ENCODE measurements at places on chromosomes 11 and 22. TPM values are rescaled to one million over a fixed set of nuclear protein-coding genes. Genes with fewer than 3 reads are reported as not detected.

GRCh38 chr11:57777969-57778317 is 16.3 kb downstream of the CTNND1 start:
- no peaks in the 10 kb centered on the region for H3K27me3 ChIP-seq
- DNase-seq: no peak
- H3K4me1 ChIP-seq: peaks cover 86% of the 10 kb centered on the region

DNA sequence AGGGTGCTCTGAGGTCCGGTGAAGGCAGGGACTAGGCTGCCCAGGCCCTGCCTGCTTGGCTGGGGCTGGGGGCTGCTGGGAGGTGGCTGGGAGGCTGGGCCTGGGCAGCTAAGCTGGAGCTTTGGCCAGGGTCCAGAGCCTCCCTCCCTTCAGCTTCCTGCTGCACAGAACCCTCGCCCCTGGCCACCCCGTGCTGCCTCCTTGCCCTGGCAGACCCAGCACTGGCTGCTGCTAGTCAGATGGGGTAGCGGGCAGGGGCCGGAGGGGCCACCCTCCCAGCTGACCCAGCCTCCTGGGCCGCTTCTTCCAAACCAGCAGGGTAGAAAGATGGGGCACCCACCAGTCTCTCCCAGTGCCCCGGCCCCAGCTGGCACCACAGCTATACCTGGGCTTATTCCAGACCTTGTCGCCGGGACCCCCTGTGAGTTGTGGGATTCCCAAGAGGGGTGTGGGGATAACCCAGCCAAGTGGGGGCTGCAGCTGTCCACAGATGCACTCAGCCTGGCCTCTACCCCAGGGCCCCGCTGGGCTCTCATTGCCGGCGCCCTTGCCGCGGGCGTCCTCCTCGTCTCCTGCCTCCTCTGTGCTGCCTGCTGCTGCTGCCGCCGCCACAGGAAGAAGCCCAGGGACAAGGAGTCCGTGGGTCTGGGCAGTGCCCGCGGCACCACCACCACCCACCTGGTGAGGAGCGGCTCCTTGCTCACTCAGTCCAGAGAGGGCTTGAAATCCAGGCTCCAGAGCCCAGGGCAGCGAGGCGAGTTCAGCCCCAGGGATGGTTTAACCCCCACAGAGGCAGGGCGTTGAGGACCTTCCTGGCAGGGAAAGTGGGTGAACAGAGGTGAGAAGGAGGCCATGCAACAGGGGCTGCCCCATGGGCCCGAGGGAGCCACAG is at the start of gene SYT8:
TSS of gene SYT8 (plus strand) at position 212 of the 892 bp plus-strand sequence. CDS start at position 328, 116 bp downstream.
- peaks cover 37% of the 10 kb centered on the region for H3K4me1 ChIP-seq
- no peaks in the 10 kb centered on the region for H3K27me3 ChIP-seq
- DNase-seq: no peak
- no peak within 1 kb of the TSS for H3K27ac ChIP-seq
- H3K36me3 ChIP-seq: no peaks in the 10 kb centered on the region

The TTC36 gene
- 0.27 TPM for total RNA-seq

The IRF7 gene
- 11.4 TPM for total RNA-seq

- peaks cover 9% of the 10 kb centered on the region for H3K27me3 ChIP-seq
- H3K27ac ChIP-seq: no peak overlapping the region
- H3K36me3 ChIP-seq: peaks cover 1% of the 10 kb centered on the region
- peaks cover 17% of the 10 kb centered on the region for H3K4me1 ChIP-seq
- no peak for DNase-seq
Measured at GRCh38 chr11:67416416-67417335, 1.2 kb downstream of the CARNS1 start.

DNA sequence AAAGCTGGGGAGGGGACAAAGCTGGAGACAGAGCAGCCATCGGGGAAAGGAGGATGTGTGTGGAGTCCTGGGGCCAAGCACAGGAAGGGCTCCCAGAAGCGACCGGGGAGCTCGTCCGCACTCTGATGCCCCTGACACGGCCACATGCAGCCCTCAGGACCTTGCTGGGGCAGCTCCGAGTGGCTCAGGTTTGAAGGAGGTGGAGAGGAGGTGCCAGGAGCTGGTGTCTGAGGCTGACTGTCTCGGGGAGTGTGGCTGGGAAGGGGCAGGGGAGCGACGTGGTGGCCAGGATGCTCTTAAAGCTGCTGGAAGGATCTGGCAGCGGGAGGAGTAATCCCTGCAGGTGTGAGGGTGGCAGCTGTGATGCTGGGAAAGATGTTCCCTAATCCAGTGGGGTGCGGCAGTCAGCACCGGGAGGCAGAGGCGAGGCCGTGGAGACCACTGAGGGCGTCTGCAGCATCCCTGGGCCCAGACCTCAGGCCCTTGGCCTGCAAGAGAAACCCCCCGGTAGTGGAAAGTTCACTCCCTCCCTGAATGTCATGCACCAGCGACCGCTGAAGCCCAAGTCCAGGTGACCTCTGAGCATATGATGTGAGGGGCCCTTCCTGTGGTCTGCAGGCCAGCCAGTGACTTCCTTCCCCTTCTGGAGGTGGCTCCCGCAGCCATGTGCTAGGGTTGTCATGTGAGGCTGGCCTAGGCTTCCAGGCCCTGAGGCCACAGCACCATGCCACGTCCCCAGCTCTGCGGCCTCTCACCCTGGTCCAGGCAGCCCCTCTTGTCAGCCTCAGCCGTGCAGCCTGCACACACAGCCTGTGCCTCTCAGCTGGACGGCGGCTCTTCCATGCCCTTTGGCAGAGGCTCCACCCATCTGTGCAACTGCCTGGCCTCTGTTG is 17.2 kb upstream of the CTSD start:
- peak; percentile 85 for DNase-seq
- H3K4me3 ChIP-seq: no peak overlapping the region
- H3K4me1 ChIP-seq: peaks cover 8% of the 10 kb centered on the region
- no peaks in the 10 kb centered on the region for H3K27me3 ChIP-seq

DNA sequence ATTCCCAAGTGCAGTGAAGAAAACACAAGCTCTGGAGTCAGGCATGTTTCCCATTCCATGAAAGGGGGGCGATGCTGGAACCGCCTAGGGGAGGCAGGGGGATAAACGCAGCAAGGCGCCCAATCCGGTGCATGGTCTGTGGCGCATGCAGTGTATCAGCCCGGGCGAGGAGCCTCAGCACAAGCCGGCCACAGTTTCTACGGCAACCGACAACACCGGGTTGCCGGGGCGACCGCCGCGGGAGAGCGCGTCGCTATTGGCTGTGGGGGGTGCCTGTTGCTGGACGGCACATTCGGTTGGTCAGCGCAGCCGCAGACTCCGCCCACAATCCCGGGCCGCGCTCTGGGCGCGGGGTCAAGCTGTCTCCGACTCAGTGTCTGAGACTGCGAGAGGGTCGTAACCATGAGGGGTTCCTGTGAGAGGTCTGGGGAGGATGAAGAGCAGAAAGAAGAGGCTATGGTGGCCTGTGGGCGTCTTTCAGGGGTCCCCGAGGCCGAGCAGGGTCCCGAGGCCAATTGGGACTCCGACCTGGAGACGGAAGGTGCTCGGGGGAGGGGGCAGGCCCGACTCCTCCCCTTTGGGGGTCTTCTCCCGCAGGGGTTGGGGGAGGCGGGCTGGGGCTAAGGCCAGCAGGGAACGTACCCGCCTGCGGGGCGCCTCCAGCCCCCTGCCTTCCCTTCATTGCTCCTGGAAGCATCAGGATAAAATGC is at the start of gene LRRC74B:
TSS of gene LRRC74B (plus strand) at position 362 of the 710 bp plus-strand sequence. CDS start at position 403, 41 bp downstream.
- H3K4me1 ChIP-seq: peaks cover 40% of the 10 kb centered on the region
- no peaks in the 10 kb centered on the region for H3K27me3 ChIP-seq
- peak within 1 kb of the TSS; percentile 99 for H3K27ac ChIP-seq
- H3K4me3 ChIP-seq: peak within 1 kb of the TSS; percentile 86

The IGLL1 gene
- total RNA-seq: not detected

DNA sequence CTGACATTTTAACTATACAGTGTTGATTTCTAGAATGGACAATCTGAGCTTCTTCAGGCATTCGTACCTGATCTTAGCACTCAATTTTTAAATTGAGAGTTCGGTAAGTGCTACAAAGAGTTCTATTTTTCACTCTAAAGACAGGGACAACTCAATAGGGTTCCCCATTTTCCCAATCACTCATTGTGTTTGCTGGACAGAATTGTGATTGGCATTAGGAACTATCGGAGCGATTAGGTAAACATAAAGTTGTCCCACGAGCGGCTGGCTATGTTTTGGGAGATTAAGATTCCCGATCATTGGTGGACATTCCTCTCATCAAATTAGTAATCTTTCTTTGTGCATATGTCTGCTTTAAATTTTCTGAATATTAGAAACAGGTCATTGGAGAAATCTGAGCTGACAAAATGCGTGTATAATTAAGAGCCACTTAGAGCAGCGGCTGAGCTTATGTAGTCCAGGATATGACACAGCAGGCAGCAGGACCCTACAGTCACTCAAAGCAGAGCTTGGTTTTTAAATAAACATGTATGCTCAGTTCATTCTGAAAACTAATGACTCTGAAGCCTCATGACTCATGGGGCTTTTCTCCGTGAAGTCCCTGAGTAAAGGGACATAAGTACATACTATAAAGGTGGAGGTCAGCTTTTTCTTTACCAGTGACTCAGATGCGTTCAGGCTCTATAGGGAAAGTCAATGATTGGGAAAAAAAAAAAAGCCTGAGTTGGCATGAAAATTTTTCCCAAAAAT is 109.4 kb downstream of the GRIA4 start:
- peaks cover 9% of the 10 kb centered on the region for H3K4me1 ChIP-seq
- no peak overlapping the region for H3K27ac ChIP-seq
- peaks cover 2% of the 10 kb centered on the region for H3K27me3 ChIP-seq
- no peak overlapping the region for H3K4me3 ChIP-seq
- no peak for DNase-seq

The TXNRD2 gene
- 15.8 TPM for total RNA-seq

DNA sequence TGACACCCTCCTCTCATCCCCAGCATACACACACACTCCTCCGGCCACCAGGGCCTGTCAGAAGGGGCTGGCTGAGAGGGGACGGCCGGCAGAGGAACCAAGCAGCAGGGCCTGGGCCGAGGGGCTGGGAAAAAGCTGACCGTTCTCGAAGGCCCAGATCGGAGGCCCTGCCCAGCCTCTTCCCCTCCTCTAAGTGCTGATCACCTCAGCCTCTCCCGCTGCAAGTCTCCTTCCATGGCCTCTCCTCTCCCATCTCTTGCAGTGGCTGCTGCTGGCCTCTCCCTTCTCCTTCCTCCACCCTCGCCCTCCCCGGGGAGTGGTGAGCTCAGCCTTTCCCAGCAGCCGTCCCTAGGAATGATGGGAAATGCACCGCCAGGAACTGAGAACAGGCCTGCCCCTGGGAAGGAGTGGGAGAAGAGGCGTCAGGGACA is 39.6 kb downstream of the ARRB1 start:
- H3K4me1 ChIP-seq: peaks cover 27% of the 10 kb centered on the region
- H3K27ac ChIP-seq: peak overlapping the region; percentile 79
- H3K27me3 ChIP-seq: no peaks in the 10 kb centered on the region

DNA sequence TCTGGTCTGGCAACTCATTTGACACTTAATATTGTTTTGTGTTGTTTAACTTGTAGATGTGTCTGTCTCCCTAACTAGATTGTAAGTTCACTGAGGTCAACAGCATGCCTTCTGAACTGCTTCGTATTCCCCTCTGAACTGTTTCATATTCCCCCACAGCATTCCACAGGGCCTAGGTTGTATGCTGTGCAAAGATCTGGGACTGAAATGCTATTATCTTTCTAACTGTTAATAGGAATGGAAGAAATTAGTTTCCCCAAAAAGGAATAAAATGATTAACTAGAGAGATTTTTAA is 38.2 kb downstream of the ZNRF3 start:
- no peak for DNase-seq
- H3K4me1 ChIP-seq: peaks cover 29% of the 10 kb centered on the region
- no peak overlapping the region for H3K4me3 ChIP-seq
- no peaks in the 10 kb centered on the region for H3K27me3 ChIP-seq
- no peak overlapping the region for H3K27ac ChIP-seq

- no peaks in the 10 kb centered on the region for H3K27me3 ChIP-seq
- H3K4me3 ChIP-seq: no peak overlapping the region
- no peaks in the 10 kb centered on the region for H3K36me3 ChIP-seq
- peak overlapping the region; percentile 75 for H3K27ac ChIP-seq
- DNase-seq: peak; percentile 15
- peaks cover 11% of the 10 kb centered on the region for H3K4me1 ChIP-seq
Measured at GRCh38 chr22:50105208-50106100, 15.6 kb downstream of the MOV10L1 start.

GRCh38 chr11:75784085-75784478 is 15.5 kb downstream of the DGAT2 start:
- H3K36me3 ChIP-seq: no peaks in the 10 kb centered on the region
- no peak for DNase-seq
- H3K27ac ChIP-seq: no peak overlapping the region
- H3K27me3 ChIP-seq: no peaks in the 10 kb centered on the region
- H3K4me1 ChIP-seq: no peaks in the 10 kb centered on the region
- H3K4me3 ChIP-seq: no peak overlapping the region

DNA sequence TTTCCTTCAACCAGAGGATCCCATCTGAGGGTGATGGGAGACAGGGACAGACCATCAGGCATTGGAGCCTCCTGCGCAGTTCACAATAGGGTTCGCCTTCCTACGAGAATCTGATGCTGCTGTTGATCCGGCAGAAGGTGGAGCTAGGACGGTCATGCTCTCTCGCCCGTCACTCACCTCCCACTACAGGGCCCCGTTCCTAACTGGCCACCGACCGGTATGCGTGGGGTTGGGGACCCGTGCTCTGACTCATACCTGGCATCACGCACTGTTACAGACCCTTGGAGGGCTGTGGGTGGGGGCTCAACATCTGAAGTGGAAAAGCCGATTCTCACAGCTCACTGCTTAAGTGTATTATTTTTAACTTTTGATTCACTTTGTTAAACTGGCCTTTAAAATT is 402.3 kb downstream of the BRD1 start:
- no peak overlapping the region for H3K27ac ChIP-seq
- H3K4me1 ChIP-seq: no peaks in the 10 kb centered on the region
- no peak overlapping the region for H3K4me3 ChIP-seq
- H3K36me3 ChIP-seq: no peaks in the 10 kb centered on the region

- H3K4me3 ChIP-seq: no peak overlapping the region
- H3K36me3 ChIP-seq: peaks cover 2% of the 10 kb centered on the region
- no peak overlapping the region for H3K27ac ChIP-seq
- DNase-seq: no peak
- no peaks in the 10 kb centered on the region for H3K4me1 ChIP-seq
Measured at GRCh38 chr11:121929581-121929980, 186.4 kb downstream of the BLID start.

The FGF19 gene
- total RNA-seq: not detected

GRCh38 chr11:7974668-7975067 is 9.4 kb upstream of the NLRP10 start:
- peak overlapping the region; percentile 80 for H3K27ac ChIP-seq
- peaks cover 63% of the 10 kb centered on the region for H3K4me1 ChIP-seq
- H3K36me3 ChIP-seq: no peaks in the 10 kb centered on the region

DNA sequence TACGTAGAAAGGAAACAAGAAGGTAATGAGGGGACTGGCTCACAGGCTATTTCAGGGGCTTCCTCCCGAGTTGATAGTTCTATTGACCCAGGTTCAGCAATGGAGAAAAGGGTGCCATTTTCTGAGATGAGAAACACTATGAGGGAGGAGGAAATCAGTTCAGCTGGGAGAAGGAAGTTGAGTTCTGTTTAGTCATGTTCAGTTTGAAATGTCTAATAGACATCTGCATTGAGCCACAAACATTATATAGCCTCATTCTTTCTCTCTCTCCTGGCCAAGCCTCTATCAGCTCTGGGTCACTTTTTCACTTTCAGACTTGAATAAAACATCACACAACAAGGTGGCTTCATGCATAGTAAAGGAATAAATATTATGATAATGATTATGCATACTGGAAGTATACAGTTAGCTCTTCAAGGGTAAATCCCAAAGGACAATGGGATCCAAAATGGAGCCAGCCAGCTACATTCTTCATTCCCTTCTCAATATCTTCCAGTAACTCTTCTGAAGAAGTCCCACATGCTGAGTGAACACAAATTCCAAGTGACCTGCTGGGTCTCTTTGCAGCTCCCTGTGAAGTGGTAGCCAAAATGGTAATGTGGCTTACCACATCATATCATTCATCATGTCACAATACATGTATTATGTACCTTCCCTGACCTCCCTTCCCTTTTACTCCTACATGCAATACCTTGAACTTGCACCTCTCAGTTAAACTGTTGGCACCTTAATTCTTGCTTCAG is 80.9 kb upstream of the CD44 start:
- no peak overlapping the region for H3K27ac ChIP-seq
- no peak overlapping the region for H3K4me3 ChIP-seq
- no peaks in the 10 kb centered on the region for H3K36me3 ChIP-seq
- H3K27me3 ChIP-seq: no peaks in the 10 kb centered on the region
- peaks cover 8% of the 10 kb centered on the region for H3K4me1 ChIP-seq

Data from chondrocyte (in vitro differentiated cells).